ENCODE measurements at places on chromosomes 2 and 18.

GRCh38 chr2:16553226-16553625 lies 112.4 kb downstream of the CYRIA start:
- peaks cover 36% of the 10 kb centered on the region for H3K36me3 ChIP-seq
- no peak overlapping the region for H3K27ac ChIP-seq

- no peaks in the 10 kb centered on the region for H3K27me3 ChIP-seq
- H3K4me1 ChIP-seq = no peaks in the 10 kb centered on the region
- no peak overlapping the region for H3K27ac ChIP-seq
These were observed 249.8 kb downstream of the NBAS start for GRCh38 chr2:15311201-15311907.

DNA sequence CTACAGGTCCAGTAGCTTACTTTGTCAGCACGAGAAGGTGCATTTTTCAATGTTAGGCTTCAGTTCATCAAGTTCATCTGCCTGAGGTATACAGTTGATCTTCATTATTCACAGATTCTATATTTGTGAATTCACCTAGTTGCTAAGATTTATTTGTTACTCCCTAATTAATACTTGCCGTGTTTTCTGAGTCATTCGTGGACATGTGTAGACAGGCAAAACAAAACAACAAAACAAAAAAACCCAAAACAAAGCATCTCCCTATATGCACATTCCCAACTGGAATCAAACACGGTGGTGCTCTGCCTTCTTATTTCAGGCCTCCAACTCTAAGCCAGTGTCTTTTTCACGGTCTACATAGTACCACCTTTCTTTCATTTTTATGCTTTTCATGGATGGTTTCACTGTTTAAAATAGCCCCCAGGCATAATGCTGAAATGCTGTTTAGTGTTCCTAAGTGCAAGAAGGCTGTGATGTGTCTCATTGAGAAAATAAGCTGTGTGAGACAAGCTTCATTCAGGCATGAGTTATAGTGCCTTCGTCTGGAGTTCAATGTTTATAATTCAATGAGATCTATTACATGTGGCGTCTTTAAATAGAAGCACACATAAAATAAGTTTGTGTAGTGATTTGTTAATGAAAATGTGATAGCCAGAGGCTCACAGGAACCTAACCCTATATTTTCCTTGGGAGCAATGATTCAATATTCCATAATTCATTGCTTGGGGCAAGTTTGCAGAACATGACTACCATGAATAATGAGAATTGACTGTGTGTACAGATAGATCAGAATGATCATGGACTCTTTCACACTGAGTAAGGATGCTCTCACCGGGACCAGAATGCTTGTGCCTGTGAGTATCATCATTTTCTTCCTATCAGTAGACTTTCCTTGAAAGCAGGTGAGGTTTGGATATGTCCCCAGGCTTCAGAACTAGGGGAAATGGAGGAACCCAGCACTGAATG lies 24.6 kb downstream of the ITGB6 start:
- H3K4me3 ChIP-seq = no peak overlapping the region
- no peaks in the 10 kb centered on the region for H3K4me1 ChIP-seq
- H3K27me3 ChIP-seq = no peaks in the 10 kb centered on the region

- H3K4me3 ChIP-seq = no peak overlapping the region
- H3K36me3 ChIP-seq = peaks cover 17% of the 10 kb centered on the region
- no peak for DNase-seq
- H3K27me3 ChIP-seq = no peaks in the 10 kb centered on the region
These were observed 115.6 kb downstream of the SEPTIN10 start for GRCh38 chr2:109497911-109498870.

DNA sequence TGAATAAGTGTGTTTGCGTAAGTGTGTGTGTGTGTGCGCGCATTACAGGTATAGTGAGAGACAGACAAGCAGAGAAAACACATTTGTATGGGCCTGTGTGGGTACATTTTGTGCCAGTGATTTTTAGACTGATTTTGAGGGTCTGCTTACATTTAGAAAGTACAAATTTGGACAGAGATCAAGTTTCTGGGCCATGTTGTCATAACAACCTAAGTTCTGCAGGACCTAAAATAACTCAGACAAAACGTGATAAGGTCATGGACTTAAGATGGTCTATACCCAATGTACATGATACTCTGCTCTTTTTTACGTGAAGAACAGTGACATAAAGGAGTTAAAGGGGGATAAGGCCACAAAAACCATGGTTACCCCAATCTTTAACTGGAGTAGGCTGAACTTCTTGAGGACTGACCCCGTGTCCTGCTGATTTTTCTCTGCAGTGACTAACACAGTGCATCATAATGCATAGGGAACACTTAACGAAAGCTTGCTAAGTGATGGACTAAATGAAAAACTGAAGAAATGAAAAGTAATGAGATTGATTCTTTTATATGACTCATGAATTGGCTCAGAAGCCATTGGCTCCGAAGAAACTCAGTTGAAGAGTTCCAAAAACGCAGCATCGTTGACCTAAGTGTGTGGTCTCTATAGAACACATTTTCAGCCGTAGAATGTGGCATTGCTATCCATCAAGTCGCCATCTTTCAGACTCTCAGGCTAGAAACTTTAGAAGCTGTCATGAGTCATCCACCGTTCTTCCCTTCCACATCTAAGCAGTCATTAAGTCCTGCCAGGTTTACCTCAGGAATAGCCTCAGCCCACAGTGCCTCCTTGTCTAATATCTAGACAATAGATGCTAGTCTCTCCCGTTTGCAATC lies 61.6 kb upstream of the NCOA1 start:
- H3K27ac ChIP-seq = no peak overlapping the region
- no peak overlapping the region for H3K4me3 ChIP-seq
- H3K36me3 ChIP-seq = no peaks in the 10 kb centered on the region
- no peak for DNase-seq

DNA sequence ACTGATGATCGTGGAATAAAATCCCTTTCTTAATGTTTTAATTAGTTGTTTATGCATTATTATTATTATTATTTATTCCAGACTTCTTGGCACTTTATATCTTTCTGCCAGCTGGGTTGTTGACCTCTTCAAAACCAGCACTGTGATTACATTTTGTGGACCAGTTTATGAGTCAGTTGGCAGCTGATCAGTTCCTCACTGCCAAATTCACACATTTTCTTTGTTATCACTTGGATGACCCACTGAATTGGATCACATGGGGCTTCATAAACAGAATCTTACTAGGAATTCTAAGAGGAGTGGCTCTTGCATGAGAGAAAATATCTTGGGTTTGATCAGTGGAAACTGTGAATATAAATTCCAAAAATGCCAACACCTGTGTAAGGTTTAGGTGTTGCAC lies 321.8 kb upstream of the SPRED2 start:
- no peak for DNase-seq
- H3K4me1 ChIP-seq = no peaks in the 10 kb centered on the region

DNA sequence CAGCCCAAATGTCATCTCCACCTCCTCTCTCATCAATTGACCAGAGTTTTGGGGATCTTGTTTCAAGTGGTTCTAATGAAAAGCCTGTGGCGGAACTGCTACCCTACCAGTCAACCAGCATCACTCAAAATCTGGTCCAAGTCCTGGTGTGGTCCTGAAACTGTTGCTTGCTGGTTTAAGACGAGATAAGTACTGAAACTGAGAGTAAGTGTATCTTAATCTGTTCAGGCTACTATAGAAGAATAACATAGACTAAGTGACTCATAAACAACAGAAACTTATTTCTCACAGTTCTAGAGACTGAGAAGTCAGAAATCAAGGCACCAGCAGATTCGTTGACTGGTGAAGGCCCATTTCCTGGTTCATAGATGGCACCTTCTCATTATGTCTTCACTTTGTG lies 879 bp upstream of the GALNT5 start:
- H3K36me3 ChIP-seq = no peaks in the 10 kb centered on the region
- H3K27me3 ChIP-seq = no peaks in the 10 kb centered on the region
- no peak overlapping the region for H3K27ac ChIP-seq
- H3K4me1 ChIP-seq = no peaks in the 10 kb centered on the region
- DNase-seq = no peak

- H3K27me3 ChIP-seq = no peaks in the 10 kb centered on the region
- no peaks in the 10 kb centered on the region for H3K4me1 ChIP-seq
- no peaks in the 10 kb centered on the region for H3K36me3 ChIP-seq
- no peak for DNase-seq
These were observed 146.5 kb downstream of the CDH2 start for GRCh38 chr18:28030458-28030857.

DNA sequence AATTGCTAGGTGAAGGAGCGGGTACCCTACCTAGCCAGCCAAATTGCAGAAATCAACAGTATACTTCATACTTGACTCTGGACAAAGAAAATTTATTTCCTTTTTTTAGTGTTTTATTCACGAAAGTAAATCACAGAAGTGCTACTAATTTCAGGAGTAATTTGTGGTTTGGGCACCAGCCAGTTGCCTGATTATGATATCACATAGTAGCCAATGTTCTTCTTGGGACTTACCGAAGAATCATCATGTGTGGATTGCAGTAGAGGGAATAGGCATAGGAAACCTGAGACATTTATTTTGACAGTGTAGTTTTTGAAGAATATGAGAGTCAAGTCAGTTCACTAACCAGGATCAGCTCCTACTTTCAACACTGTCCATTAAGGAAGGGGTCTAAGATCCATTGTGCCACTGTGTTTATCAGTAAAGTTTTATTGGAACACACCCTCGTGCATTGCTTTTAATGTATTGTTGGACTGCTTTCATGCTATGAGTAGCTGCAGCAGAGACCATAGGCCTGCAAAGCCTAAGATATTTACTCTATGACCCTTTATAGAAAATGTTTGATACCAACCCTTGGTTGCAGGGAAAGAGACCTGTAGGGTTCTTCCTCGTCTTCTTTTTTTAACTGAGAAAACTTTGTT lies 32.1 kb downstream of the TNFRSF11A start:
- no peak for DNase-seq
- H3K27me3 ChIP-seq = no peaks in the 10 kb centered on the region
- no peaks in the 10 kb centered on the region for H3K4me1 ChIP-seq

- no peaks in the 10 kb centered on the region for H3K4me1 ChIP-seq
- no peaks in the 10 kb centered on the region for H3K36me3 ChIP-seq
- no peaks in the 10 kb centered on the region for H3K27me3 ChIP-seq
- H3K4me3 ChIP-seq = no peak overlapping the region
These were observed 208.0 kb upstream of the FBXO11 start for GRCh38 chr2:48114256-48114655.

GRCh38 chr18:13548966-13549879 lies 177.1 kb downstream of the FAM210A start:
- no peaks in the 10 kb centered on the region for H3K27me3 ChIP-seq
- H3K36me3 ChIP-seq = no peaks in the 10 kb centered on the region
- DNase-seq = no peak
- H3K27ac ChIP-seq = no peak overlapping the region
- no peak overlapping the region for H3K4me3 ChIP-seq

GRCh38 chr2:61268249-61268648 lies 106.3 kb downstream of the C2orf74 start:
- no peak overlapping the region for H3K4me3 ChIP-seq
- DNase-seq = no peak
- H3K27me3 ChIP-seq = no peaks in the 10 kb centered on the region
- H3K4me1 ChIP-seq = no peaks in the 10 kb centered on the region

- H3K4me3 ChIP-seq = no peak overlapping the region
- H3K27me3 ChIP-seq = no peaks in the 10 kb centered on the region
- H3K27ac ChIP-seq = no peak overlapping the region
- no peaks in the 10 kb centered on the region for H3K4me1 ChIP-seq
These were observed 531.0 kb upstream of the SETBP1 start for GRCh38 chr18:44149706-44150105.

GRCh38 chr2:48048476-48049171 lies 142.3 kb upstream of the FBXO11 start:
- no peak for DNase-seq
- no peaks in the 10 kb centered on the region for H3K36me3 ChIP-seq
- no peaks in the 10 kb centered on the region for H3K4me1 ChIP-seq
- no peaks in the 10 kb centered on the region for H3K27me3 ChIP-seq

DNA sequence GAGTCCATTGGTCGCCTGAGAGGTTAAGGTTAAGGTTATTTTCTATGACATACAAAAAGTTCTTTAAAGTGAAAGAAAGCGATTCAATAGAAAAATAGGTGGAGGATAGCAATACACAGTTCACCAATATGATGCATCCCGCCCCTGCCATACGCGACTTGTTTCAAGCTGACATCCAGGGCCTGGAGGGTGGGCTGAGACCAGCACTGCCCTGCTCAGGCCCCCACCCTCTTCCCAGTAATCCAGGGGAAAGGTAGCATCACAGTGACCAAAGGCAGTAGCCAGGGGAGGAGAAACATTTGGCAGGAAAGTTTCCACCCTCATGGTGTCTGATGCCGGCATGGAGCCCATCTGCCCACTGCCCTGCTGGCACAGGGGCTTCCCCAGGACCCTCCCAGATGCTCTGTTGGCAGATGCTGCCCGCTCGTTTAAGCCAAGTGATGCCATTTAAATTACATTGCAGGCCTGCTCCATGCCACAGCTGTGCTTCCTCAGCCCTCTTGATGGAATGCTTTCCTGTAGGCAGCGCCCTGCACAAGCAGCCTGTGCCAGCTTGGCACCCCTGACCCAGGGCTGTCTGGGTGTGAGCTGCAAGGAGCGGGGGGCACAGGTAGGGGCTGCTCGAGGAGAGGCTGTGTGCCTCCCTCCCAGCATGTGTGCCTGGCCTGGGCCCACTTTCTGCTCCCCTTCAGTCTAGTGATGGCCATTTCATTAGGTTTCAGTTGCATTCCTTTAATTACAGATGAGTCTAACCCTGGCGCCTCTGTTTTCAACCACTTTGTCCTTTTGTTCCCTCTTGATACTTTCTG lies 10.7 kb upstream of the ANO7 start:
- H3K27ac ChIP-seq = no peak overlapping the region
- peaks cover 49% of the 10 kb centered on the region for H3K36me3 ChIP-seq

- no peaks in the 10 kb centered on the region for H3K4me1 ChIP-seq
- H3K4me3 ChIP-seq = no peak overlapping the region
- no peak overlapping the region for H3K27ac ChIP-seq
- H3K36me3 ChIP-seq = no peaks in the 10 kb centered on the region
- no peak for DNase-seq
These were observed 163.6 kb upstream of the VRK2 start for GRCh38 chr2:57882895-57883515.

GRCh38 chr2:18662689-18663088 lies 73.3 kb upstream of the NT5C1B start:
- H3K36me3 ChIP-seq = no peaks in the 10 kb centered on the region
- no peaks in the 10 kb centered on the region for H3K4me1 ChIP-seq
- H3K27me3 ChIP-seq = no peaks in the 10 kb centered on the region
- no peak overlapping the region for H3K4me3 ChIP-seq
- no peak for DNase-seq

DNA sequence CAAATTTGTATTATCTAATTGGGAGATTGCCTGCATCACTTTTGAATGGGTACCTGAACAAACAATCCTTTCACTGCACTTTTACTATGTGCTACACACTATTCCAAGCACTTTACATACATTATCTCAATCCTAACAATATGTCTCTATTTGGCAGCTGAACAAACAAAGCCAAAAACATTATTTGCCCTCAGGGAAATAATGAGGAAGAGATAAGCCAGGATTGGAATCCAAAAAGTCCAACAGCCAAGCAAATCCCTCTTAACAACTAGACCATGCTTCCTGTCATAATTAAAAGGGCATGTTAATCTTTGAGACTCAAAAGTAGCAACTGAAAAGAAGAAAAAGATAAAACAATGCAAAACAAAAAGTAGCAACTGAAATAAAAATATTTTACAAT lies 32.1 kb downstream of the RPRD1A start:
- H3K4me1 ChIP-seq = no peaks in the 10 kb centered on the region
- peaks cover 10% of the 10 kb centered on the region for H3K36me3 ChIP-seq
- no peaks in the 10 kb centered on the region for H3K27me3 ChIP-seq
- DNase-seq = no peak
- H3K27ac ChIP-seq = no peak overlapping the region
